ENCODE measurements at places on chromosomes 4 and X.

GRCh38 chr4:76981644-76982043 lies 32.1 kb downstream of the SEPTIN11 start:
- no peak for DNase-seq

GRCh38 chr4:83285055-83285407 lies 433 bp upstream of the COQ2 start:
- DNase-seq, result no peak

GRCh38 chr4:3035674-3036073 lies 38.7 kb downstream of the HTT-AS start:
- no peak for DNase-seq

- DNase-seq, result no peak
Measured at GRCh38 chr4:52726826-52727580, 24.2 kb downstream of the ERVMER34-1 start.

- DNase-seq, result no peak
Measured at GRCh38 chrX:137354851-137355250, 211.1 kb upstream of the ZIC3 start.

GRCh38 chr4:54099287-54099747 lies 646 bp upstream of the GSX2 start:
- no peak for DNase-seq

All from T-helper 9 cell (primary cell).